Jurkat, Clone E6-1 (cell line): ENCODE measurements at places on chromosomes 2 and 18.

DNA sequence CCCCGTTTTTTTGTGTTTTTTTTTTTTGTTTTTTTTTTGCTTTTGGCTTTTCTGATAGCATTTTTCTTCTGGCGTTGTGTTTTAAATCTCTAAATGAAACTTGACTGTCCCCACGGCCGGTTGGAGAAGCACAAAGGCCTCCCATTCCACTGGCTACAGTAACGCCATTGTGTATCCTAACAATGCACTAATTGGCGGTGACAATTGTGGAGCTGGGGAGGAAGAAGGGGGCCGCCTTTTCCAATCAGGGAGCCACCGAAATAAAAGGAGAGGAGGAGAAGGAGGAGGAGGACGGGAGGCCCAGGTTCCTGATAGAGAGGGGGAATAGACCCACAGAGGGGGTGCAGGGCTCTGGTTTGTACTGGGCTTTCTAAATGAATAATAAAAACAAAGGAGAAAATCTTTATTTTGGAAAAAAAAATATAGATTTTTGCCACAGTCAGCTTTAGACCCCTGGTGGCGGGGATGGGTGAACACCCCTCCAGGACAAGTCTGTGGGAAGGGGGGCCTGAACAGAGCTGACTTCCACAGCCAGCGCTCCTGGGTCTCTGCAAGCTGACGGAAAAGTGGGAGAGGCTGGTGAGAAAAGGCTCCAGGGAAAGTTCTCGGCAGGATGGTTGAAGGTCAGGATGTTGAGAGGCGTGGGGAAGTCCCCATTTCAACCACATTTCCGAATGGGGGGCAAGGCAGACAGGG lies 43.7 kb upstream of the FZD5 start:
- DNase-seq: no peak

DNA sequence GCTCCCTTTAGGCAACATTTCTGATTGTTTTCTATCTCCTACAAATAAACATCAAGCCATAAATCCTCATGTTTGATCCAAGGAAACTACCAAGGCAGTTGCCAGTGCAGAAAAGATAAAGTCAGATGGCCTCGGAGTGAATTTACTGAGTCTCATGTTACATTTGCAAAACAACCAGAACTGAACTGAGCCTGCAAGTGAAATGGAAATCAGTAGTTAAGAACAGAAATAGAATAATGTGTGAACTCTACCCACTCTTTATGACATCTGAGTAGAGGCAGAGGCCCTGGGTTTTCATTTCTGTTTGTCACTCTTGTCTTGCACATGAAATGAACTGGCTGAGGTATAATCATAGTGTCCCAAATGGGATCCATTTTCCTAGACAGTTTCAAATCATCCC lies 20.4 kb upstream of the DAPL1 start:
- DNase-seq: no peak

GRCh38 chr18:5420906-5421305 lies 122.9 kb downstream of the EPB41L3 start:
- no peak for DNase-seq

GRCh38 chr18:59514203-59514602 lies 155.1 kb upstream of the LMAN1 start:
- DNase-seq: no peak

DNA sequence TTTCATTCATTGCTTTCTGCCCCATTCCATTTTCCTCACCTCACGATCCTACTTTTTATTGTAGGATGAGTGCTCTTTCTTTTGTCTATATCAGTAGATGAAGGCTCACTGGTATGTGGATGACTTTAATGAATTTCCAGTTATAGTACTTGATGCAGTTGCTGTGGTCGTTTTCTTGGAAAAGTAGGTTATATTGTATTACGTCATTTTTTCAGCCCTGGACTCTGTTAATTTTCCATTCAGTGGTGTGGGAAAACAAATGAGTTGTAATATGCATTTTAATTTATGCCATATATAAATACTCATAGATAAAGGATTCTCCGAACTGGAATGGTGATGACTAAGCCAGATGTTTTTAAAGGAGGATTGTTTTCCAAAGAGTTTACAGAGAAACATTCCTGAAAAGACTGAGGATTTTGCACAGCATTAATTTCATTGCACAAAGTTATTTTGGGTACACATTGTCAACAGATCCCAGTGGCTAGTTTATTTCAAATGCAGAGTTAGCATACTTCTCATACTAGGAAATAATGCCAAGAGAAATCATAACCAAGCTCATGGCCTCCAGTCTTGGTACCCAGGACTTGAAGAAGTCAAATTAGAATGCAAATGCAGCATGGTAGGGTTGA lies 189.7 kb downstream of the PAX3 start:
- no peak for DNase-seq

DNA sequence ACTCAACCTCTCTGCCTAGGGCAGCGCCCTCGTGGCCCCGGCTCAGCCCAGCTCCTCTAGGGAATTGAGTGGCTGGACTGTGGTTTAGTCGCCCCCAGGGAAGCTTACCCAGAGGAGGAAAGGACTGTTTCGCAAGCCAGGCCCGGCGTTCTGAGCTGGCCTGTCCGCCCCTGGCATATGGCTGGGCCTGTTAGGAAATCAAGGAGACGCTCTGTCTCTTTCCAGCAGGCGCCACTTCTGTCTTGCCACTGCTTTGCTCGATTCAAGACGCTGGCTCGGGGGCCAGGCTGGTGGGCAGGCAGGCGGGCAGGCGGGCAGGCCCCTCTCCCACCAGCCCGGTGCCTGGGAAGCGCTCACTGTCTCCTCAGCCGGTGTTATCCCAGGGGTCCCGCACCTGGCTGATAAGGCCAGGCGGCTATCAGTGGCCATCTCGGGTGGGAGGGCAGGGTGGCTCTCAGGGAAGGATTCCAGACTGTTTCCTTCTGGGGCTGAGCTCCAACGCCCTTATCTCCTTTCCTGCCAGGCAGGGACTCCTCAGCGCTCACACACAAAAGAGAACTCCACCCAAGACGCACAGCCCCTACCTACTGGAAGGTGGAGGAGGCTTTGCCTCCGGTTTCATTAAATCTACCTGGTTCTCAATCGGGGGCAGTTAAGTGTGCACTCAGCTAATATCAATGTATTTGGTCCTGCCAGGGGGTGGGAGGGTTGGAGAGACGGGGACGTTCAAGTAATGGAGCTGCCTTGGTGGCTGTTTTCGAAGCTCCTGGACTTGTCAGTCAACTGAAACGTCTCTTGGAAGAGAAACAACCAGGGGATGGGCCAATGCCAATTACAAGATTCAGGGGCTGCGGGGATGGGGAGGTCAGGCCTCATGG lies 109.1 kb downstream of the SMAD7 start:
- no peak for DNase-seq

GRCh38 chr2:208049006-208049405 lies 23.7 kb upstream of the PLEKHM3 start:
- no peak for DNase-seq

- no peak for DNase-seq
Observed at GRCh38 chr2:227115761-227116160, 48.2 kb downstream of the COL4A4 start.

GRCh38 chr18:45049578-45050319 lies 369.1 kb downstream of the SETBP1 start:
- no peak for DNase-seq

DNA sequence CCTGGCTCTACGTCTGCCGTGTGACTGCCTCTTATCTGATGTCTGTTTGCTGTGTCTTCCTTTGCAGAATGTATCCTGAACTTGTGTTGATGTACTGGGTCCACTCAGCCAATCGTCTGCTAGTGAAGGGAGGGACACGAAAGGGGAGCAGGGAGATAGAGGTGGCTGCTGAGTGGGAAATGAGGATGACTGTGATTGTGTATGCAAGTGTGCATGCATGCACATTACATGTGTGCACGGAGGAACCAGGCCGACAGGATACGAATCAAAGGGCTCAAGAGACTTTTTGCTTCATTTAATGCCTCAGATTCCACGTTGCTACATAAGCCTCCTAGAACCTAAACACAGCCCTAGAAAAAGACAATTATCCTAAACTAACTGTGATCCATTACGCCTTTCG lies 111.2 kb downstream of the TFCP2L1 start:
- DNase-seq: no peak

DNA sequence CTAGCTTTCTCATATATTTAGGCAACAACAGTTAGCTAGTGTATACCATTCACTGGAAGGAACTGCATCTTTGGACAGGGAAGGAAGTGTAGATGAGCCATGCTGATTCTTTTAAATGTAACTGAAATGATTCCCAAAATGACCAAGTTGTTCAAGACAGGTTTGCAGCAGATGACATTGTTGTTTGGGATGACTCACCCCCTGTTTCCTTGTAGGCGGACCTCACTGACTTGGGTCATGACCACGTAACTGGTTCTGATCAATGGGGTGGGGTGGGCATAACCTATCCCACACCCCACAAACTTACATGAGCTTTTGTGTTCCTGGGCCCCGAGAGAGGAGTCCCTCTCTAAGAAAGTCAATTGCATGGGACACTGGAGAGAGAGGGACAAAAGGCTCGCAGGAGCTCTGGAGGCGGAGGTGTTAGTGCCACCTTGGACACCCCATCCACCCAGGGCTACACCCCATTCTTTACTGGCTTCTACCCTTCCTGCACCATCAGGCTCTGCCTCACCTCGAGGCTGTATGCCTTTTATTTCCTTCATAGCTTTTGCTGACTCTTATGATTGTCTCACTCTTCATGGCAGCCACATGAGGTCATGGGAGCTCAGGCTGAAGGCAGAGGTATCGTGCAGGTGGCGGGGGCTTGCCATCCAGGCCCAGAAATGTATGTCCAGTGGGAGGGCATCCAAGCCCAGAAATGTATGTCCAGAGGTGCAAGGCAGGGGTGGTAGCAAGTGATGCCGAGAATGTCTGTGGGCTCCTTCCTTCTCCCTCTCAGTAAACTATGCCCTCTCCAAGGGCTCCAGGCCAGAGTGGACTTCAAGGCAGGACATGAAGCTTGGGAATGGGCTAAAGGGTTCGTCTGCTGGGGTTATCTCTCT lies 108.0 kb downstream of the TWIST2 start:
- DNase-seq: no peak

DNA sequence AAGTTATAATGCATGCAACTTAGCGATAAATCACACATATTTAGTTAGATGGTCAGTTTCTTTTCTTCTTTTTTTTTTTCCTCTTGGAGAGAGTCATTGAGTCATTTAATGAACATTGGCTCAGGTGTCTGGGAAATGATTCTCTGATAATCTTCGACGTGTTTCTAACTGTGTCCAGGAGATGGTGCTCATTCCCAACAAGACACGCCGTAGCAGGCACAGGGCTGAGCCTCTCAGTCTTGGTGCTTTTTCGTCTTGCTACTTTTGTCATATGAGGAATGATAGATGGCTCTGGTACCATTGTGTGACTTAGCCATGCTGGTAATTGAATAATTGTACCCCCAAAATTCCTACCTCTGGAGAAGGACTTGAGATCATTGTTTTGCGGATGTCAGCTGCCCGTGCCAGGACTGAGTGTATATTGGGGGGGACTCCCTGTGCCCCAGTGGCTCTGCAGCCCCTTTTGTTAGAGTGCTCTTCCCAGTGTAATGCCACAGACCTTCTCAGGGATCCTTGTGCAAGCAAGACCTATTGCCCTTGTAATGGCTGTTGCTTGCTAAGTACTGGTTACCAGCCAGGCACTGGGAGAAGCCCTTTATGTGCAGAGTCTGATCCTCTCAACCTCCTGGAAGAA lies 107.6 kb upstream of the CYRIA start:
- peak; percentile 33 for DNase-seq

- no peak for DNase-seq
Observed at GRCh38 chr2:16121231-16121985, 181.1 kb downstream of the MYCN start.

DNA sequence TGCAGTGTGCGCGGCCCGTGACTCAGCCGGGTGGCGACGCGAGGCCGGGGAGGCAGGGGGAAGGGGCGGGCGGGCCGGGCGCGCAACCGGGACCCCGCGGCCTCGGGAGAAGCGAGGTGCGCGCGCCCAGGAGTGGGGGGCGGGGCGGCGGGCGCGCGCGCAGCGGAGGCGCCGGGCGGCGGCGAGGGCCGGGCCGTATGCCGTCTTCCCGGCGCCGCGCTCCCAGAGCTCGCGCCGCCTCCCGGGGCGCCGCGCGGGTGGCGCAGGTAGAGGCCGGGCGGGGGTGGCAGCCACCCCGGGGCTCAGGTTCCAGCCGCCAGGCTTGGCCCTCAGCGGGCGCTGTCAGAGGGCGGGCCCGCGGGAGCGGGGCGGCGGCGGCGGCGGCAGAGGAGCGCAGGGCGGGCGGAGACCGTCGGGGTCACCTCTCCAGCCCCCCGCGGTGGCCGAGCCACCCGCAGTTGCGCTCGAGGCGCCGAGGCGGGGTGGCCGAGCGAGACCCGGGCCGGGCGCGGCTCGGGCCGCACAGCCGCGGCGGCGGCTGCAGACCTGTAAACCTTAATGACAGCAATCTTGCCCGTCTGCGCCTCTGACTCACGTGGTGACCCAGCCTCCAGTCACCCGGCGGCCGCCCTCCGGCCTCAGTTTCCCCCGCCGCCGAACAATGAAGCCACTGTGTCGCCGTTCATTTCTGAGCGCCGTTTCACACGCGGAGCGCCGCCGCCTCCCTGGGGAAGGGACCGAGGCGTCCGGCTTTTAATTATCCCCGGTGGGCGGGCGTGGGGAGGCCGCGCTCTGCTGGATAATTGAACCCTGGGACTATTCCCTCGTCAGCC lies 25.3 kb upstream of the SMAD7 start:
- no peak for DNase-seq

- peak; percentile 53 for DNase-seq
Observed at GRCh38 chr2:158753641-158754611, 41.2 kb upstream of the DAPL1 start.

- peak; percentile 24 for DNase-seq
Observed at GRCh38 chr18:2905854-2906703, 59.3 kb downstream of the EMILIN2 start.

DNA sequence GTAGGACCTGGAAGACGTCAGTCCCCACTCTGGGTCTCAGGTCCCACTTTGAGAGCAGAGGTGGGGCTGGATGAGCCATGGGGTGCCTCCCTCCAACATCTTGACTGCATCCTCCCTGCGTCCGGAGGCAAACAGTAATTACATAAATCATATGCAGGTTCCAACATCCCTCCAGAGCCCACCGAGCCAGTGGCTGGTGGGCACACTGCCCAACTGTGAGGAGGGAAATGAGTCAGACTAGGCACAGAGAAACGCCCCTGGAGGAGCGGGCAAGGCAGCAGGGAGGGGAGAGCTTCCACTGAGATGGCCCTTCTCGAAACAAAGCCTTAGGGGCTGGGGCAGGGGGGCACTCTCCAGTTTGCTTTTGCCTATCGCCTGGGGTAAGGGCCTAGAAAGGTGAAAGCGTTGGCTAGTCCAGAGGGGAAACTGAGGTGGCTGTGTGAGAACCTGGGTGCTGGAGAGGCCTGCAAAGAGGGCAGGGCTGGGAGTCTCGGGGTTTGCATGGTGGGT lies 168.2 kb upstream of the MYCN start:
- no peak for DNase-seq

DNA sequence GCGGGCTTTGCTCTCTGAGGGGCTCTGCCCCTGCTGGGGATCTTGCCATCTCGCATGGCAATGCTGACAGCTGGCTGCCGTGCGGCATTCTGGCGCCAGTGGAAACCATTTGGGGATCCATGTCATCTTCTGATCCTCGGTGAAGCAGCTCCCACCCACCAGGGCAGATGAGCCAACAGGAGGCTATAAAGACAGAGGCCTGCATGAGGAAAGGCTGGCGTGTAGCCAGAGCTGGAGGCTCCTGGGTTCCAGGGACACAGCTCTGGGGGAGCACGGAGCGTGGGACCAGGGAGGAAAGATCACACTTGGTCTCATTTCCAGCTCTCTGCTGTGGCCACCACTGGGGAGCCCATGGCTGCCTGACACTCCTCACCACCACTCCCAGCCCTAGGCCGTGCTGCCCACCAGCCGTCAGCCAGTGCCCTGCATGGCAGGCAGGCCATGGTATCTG lies 145.8 kb downstream of the ZFP36L2 start:
- no peak for DNase-seq
